ENCODE measurements at places on chromosomes 2 and 18.

DNA sequence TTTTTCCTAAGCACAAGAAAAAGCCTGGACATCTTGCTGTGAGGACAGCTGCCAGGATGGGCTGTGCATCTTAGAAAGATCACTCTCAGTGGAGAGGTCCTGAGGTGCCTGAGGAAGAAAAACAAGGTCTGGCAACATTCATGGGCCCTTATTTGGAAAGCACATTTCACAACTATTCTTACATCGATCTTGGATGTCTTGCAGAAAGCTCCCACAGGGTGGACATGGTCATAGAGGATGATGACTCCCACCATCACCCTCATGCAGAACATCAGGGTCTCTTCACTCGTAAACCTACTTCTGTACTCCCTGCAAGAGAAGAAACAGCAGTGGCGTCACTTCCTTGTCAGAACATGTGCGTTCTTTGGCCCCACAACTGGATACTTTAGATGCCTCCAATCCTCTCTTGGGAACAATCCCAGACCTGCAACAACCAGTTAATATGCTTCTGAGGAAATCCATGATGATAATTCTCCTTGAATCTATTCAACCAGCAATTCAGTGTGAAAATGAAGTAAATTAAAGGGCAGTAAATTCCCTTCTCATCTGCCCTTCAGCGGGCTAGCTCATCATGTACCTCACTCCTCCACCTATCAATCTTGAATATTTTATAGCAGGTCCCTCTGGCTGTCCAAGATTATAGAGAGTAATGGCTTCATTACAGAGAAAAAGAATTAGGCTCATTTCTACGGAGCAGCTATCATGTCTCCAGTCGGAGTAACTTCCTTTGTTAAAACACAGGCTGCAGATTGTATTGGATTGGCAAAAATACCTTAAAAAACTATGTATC is 106.2 kb downstream of the CYRIA start:
- DNase-seq, result no peak

- DNase-seq, result no peak
Measured at GRCh38 chr2:9398881-9399780, 24.2 kb downstream of the ITGB1BP1 start.

DNA sequence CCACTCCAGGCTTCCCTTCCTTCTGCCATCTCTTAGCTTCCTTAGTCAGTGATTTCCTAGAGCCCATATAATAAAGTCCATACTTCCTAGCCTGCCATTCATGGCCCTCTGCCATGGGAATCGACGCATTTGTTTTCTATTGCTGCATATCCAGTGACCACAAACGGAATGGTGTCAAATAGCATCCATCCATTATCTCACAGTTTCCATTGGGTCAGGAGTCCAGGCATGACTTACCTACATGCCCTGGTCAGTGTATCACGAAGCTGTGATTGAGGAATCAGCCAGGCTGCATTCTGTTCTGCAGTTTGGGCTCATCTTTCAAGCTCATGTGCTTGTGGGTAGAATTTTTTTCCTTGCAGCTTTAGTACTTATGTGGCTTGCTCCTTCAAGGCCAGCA is 209.7 kb upstream of the EPAS1 start:
- DNase-seq, result no peak

- DNase-seq, result no peak
Measured at GRCh38 chr18:14959550-14959949, 211.6 kb downstream of the ANKRD30B start.

DNA sequence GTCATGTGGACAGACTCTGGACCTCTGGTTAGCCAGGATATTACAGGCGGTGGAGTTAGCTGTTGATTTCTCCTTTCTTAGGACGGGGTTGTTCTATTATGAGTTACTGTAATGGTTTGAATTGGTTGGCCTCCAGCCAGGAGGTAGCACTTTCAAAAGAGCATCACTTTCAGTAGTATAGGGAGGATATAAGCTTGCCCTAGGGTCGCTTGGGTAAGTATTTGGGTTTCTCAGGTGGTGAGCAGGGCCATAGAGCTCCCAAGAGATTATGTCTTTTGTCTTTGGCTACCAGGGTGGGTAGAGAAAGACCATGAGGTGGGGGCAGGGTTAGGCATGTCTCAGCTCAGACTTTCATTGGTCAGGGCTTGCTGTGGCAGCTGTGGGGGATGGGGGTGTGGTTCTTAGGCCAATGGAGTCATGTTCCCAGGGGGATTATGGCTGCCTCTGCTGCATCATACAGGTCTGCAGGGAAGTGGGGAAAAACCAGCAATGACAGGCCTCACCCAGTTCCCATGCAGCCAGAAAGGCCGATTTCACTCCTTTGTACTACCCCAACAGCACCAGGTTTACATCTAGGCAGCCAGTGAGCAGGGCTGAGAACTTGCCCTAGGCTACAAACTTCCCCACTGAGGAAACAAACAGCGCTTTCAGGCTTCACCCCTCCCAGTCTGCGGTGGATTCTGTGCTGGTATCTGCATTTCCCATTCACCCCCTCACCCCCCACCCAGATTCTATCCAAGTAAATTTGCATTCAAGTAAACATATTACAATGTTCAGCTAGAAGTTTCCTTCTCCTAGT is 89.4 kb upstream of the SLC38A11 start:
- no peak for DNase-seq

- DNase-seq, result no peak
Measured at GRCh38 chr18:59899298-59900221, at the start of gene PMAIP1. Gene PMAIP1 (plus strand): TSS chr18:59899996. CDS start chr18:59900178, 182 bp downstream.

GRCh38 chr2:1563943-1564891 is 151.0 kb downstream of the TPO start:
- no peak for DNase-seq
